Lung microvascular endothelial cell (primary cell): ENCODE measurements at places on chromosomes 5 and 9. TPM values are rescaled to one million over a fixed set of nuclear protein-coding genes. Genes with fewer than 3 reads are reported as not detected.
A peak's percentile ranks its signal among the peaks of the same experiment; 100 is the strongest.

Gene SCGB3A2
- total RNA-seq: not detected in 2 replicates

Gene LURAP1L
- total RNA-seq: 1.7 and 2.0 TPM in 2 replicates

Gene NR2F1
- 30.5 and 118 TPM in 2 replicates for total RNA-seq

DNA sequence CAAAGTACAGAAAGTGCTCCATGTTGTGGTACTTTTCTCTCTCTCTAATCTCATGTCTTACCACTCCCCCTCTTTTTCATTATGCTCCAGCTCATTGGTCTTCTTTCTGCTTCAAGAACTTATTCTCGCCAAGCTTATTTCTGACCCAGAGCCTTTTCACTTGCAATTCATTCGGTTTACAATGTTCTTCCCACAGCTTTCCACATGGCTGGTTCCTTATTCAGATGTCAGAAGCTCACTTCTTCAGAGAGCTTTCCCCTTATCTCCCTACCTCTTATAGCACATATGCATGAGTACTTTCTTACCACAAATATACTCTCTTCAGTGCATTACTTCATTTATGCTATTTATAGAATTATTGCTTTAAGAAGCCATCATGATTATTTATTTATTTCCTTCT lies 338.8 kb upstream of the ATP10B start:
- DNase-seq: no peak

DNA sequence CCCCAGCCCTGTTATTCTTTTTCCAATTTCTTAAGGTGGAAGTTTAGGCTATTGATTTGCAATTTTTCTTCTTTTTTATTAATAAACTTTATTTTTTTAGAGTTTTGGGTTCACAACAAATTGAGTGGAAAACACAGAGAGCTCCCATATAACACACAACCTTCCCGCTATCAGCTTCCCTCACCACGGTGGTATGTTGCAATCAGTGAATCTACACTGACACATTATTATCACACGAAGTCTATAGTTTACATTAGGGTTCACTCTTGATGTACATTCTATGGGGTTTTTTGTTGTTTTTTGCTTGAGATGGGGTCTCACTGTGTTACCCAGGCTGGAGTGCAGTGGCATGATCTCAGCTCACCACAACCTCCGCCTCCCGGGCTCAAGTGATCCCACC lies 4.8 kb upstream of the NFX1 start:
- DNase-seq: no peak

DNA sequence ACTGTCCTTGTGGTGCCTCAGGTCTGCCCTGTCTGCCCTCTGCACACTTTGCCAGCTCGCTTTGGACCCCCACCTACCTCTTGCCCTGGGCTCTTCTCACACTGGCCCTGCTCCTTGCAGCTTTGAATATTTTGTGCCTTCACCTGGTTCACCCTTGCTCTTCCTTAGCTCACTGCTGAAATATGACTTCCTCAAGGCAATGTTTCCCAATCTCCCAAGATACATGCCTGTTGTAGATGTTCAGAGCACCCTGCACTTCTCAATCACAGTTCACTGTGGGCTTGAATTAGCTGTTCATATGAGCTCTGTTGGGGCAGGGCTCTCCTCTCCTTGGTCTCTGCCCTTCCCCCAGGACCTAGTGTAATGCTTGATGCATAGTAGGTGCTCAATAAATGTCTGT lies 8.0 kb downstream of the AFAP1L1 start:
- no peak for DNase-seq

DNA sequence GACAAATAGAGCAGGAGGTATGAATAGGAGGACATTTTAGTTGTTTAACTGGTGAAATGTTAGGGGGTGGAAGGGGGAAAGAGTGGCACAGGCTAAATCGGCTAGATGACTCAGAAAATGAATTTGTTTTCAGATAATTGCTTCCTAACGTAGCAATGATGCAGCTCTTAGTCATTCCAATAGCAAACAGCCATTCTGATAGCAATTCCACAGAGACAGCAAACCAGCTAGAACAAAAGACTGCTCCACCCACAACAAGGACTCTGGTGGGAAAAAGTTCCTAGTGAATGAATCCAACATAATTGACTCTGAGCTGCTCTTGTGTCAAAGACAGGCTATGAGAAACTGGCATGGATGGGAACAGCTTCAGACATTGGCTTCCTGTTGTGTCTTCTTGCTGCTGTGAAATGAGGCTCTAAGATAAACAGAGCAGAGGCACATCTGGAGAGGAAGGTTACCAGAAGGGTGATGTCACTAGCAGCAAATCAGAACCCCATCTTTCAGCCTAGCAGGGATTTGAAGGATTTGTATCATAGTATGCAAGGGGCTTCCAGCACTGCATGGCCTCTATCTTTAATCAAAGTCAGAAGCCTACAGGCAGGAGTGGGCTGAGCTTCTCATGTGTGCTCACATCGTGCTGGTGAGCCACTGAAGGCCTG lies 28.1 kb upstream of the F2RL1 start:
- peak; percentile 85 for DNase-seq

- no peak for DNase-seq
Observed at GRCh38 chr5:1474183-1474839, 29.1 kb upstream of the SLC6A3 start.
